HuH-7 (cell line): ENCODE measurements at places on chromosomes 11 and 22.

DNA sequence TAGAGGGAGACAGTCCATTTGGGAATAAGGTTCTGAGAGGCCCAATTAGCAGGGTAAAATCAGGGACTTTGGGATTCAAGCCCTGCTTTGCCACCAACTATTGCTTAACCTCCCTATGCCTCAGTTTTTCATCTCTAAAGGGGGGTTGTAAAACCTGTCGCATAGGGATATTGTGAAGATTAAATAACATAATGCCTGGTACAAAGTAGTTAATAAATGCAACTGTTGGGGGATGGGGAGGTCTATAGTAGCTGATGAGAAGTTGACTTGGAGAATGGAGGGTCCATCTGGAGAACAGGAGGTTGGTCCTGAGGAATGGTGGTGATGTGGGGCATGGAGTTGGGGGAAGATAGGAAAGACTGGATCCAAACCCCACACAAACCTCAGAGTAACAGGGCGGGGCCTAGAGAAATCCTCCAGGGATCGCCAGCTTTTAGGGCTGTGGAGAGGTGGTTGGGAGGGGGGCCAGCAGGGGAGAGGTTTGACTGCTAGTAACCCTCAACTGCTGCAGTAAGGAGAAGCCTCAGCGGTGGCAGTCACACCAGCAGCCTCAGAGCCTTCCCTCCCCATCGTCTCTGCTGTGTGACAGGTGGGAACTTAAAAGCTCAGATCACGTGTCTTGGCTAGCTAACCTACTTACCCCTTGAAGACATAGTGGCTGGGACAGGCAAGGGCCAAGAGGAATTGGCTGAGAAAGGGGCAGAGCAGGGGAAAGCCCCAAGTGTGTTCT, 1.1 kb upstream of the ABCG4 start:
- DNase-seq: no peak

DNA sequence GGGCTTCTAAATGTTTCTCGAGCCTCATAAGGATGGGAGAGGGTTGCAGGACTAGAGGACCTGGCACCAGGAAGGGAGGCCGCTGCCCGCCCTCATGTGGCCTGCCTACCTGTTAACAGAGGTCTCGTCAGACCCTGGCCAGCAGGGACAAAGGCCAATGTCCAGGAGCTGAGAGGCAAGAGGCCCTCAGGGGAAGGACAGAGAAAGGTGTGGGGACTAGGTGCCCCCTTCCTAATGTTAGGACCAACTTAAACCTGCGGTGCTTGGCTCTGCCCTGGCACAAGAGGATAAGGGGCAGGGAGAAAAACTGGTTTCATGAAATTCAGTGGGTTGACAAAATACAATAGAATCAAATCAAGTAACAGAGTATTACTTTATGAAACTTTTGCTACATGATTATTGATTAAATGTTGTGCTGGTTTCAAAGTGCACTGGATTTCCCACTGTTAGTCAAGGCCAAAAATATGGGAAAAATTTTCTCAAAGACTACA, 20.0 kb upstream of the SYT12 start:
- no peak for DNase-seq

- DNase-seq: no peak
Measured at GRCh38 chr11:75320643-75321042, 30.8 kb downstream of the ARRB1 start.

GRCh38 chr11:1207401-1208143, 15.3 kb upstream of the MUC5B start:
- no peak for DNase-seq

DNA sequence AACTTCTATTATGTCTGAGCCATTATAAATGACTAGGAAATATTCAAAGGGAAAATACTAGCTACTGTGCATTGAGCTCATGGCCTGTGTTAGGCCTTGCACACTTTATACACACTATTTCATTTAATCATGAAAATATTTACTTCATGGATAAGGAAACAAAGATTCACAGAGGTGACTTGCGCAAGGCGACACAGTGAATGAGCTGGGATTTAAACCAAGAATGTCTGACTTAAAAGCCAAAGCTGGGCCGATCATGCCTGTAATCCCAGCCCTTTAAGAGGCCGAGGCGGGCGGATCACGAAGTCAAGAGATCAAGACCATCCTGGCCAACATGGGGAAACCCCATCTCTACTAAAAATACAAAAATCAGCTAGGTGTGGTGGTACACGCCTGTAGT, 231.5 kb downstream of the MIAT start:
- DNase-seq: no peak

- DNase-seq: no peak
Measured at GRCh38 chr11:74465291-74465708, 2.0 kb downstream of the KCNE3 start.

- DNase-seq: no peak
Measured at GRCh38 chr22:48765595-48765994, 1062.1 kb downstream of the BRD1 start.

- no peak for DNase-seq
Measured at GRCh38 chr22:21026783-21027692, 5.3 kb downstream of the SLC7A4 start.

DNA sequence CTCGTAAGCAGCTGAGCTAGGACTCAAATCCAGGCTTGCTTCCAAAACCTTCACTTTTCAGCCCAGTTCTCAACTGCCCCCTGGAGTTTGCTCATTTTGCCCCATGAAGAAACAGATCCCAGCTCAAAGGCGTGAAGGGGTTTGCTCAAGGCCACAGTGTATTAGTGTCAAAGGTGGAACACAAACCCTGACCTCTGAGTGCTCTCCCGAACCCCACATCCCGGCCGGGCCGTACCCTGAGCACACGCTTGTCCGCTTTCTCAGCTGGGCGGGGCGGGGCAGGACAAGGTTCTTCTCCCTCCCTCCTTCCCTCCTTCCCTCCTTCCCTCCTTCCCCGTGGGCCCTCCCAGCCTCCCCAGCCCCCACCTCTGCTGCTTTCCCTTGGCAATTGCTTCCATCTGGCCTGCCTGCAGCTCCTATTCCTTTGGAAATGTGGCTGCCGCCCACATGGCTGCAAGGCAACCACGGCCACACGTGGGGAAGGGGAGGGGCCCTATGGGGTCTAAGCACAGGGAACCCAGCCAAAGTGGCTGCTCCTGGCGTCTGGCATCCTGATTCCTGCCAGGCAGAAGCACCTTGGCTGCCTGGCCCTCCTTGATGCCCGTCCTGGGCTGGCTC, 4.1 kb downstream of the ST3GAL4 start:
- DNase-seq: no peak

- DNase-seq: peak; percentile 61
Measured at GRCh38 chr11:47979378-47980087, 826 bp upstream of the PTPRJ start.

GRCh38 chr11:3166268-3167142, 1.4 kb upstream of the OSBPL5 start:
- DNase-seq: no peak

DNA sequence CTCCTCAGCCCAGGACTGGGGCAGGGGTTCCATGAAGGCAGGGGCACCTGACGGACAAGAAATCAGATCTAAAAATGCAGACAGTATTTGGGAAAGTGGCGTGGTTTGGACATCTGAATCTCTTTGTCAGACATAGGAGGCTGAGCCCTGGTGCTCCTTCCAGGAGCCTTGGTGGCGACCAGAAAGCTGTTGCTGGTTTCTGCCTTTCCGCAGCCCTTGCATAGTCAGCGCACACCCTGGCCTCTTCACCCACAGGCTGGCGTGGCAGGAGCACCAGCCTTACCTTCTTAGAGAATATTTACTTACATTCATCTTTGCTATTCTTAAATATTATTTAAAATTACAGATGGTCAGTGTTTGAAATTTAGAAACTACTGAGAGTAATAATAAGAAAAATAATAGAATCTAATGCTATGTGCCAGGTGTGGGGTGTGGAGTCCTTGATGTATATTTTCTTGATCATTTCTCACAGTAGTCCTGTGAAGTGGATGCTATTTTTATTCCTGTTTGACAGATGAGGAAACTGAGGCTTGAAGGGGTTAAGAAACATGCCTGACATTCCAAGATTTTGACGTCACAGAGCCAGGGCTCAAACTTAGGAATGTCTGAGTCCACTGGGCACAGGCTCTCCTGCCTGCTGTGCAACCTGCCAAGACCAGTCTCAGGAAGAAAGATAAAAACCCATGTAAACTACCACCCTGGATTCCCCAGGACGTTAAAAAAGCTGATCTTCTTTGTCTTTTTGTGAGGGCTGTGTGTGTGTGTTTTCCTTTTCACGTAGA, 51.6 kb downstream of the TBC1D22A start:
- DNase-seq: no peak

DNA sequence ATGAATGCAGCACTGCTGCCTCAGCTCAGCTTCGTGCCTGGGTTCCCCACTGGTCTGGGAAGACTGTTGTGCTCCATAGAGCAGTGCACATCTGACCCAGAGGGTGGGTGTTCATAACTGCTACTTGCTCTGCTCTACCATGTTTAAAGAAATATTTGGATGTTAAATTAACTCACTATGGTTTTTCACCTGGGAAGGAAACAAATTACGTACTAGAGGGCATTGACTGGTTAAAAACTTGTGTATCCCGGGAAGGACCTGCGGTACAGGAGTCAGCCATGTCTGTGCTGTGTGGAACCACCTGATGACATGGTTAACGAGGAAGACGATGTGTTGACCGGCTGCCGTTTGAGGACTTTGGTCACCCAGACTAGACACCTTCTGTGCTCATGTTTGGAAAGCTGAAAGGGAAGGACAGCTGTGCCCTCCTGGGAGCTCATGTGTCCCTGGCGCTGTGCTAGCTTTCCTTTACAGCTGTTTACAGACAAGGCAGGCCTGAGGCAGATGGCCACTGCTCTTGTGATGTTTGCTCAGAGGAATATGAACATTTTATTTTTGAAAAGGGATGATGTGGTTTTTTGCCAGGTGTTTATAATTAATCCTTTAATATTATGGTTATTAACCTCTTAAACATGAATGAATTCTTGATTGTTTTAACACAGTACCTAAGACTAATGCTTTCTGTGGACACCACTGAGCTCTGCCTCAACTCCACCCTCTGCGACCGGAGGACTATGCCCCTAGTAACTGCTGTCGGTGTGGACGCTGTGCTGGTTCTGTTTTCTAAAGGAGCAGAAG, 14.3 kb upstream of the AIFM3 start:
- no peak for DNase-seq

DNA sequence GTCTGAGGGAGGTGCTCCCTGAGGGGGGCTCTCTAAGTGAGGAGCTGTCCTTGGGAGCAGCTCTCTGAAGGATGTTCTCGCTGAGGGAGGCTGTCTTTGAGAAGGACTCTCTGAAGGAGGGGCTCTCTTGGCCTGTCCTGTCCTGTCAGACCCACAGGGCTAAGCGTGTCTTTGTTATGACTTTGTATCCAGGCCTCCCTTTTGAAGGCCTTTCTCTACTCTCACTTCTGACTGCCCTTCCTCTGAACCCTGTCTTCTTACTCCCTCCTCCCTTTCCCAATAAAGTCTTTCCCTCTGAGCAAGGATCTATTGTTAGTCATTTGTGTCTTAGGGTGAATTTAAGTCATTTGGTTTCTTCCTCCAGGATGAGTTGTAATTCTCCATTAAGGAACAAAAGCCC, 330.1 kb upstream of the PLET1 start:
- DNase-seq: no peak
